ENCODE measurements at places on chromosomes 5 and 9.

DNA sequence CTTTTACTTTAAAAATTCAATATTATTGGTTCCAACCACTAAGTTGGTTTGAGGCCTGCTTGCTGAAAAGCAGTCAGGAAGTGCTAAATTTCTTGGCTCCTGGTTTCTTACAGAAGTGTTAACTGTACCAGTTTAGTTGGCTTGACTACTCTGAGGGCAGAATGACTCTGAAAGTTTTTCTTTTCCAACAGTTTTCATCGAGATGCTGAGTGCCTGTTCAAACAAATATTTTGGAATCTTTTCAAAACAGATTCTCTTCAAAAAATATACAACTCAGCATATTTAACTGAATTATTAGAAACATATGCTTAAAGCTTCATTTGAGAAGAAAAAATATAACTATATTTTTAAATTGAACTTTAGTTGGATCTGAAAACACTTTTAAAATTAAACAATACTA is 37.0 kb downstream of the SLC38A9 start:
- DNase-seq: no peak

DNA sequence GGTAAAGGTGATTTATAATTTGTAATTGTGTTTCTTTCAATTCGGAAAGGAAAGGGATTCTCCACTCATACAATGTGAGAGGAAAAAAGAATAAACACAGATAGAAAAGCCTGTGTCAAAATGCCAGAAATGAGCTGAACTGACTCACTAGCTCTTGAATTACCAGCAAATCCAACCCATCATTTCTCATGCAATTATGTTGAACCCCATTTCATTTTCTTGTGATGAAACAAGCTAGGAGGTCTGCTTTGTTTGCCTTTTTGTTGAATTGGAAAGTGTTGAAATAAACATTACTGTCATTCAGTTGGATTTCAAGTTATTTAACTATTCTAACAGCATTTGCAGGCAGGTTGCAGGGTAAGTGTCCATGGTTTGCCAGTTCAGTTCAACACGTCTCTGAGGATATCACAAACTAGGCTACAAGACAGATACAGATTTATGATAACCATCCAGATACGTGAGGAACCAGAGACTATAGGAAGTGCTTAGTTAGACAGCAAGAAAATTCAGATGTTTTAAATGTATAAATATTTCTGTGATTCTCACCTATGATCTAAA is 547.2 kb downstream of the MAT2B start:
- DNase-seq: no peak

DNA sequence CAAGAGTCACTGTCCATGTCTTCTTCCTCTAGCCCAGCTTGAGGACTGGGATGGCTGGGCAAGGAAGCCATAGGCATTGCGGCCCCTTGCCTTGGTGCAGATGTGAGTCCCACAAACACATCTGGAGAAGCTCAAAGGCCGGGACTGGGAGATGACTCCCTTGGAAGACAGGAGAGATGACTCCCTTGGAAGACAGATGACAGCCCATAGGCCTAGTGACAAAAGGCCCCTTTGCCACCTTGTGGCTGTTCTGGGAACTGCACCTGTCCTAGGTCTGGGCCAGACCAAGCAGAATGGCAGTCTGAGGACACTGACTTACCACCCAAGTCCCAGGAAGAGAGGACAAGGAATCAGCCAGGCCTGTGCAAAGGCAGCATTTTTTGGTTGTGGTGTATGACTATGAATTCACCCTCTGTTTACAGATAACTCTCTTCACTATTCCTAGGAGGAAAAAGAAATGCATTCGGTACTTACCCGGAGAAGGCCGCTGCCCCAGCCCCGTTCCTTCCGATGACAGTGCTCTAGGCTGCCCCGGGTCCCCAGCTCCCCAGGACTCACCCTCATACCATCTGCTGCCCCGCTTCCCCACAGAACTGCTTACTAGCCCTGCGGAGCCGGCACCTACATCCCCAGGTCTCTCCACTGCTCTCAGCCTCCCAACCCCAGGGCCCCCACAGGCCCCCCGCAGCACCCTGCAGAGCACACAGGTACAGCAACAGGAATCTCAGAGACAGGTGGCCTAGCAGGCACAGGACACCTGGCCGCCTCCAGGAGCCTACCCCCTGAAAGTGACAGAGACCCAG is 30.8 kb downstream of the SKP1 start:
- peak; percentile 91 for DNase-seq

- peak; percentile 8 for DNase-seq
Observed at GRCh38 chr9:87605676-87606075, 108.0 kb downstream of the DAPK1 start.

- no peak for DNase-seq
Observed at GRCh38 chr5:74019923-74020322, 393.9 kb downstream of the ARHGEF28 start.

- no peak for DNase-seq
Observed at GRCh38 chr5:38494175-38494574, 62.3 kb downstream of the LIFR start.

GRCh38 chr5:134604908-134605307 is 27.7 kb downstream of the SAR1B start:
- DNase-seq: no peak

All from activated CD4-positive, alpha-beta T cell treated with anti-CD3 and anti-CD28 coated beads for 36 hours (primary cell).